ENCODE measurements at places on chromosomes 3 and 15.

- DNase-seq = no peak
Measured at GRCh38 chr15:63469190-63469589, 35.2 kb upstream of the USP3 start.

DNA sequence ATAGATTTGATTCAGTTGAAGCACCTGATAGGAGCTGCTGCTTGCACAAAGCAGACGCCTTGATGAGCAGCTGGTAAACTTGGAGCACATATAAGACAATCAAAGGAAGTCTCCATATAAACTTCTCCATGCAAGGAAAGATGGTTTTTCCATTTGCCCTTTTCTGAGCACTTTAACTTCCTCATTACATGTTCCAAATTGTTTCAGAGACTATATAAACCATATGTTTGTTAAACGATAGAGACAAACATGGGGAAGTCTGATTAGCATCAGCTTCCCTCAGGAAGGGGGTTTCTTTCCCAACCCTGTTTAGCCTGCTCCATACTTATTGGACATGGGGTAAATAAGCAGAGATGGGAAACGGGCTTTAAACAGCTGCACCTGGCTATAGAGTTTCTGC, 88.0 kb downstream of the DHX36 start:
- DNase-seq = no peak

GRCh38 chr15:57797110-57797509, 90.6 kb downstream of the POLR2M start:
- DNase-seq = no peak

DNA sequence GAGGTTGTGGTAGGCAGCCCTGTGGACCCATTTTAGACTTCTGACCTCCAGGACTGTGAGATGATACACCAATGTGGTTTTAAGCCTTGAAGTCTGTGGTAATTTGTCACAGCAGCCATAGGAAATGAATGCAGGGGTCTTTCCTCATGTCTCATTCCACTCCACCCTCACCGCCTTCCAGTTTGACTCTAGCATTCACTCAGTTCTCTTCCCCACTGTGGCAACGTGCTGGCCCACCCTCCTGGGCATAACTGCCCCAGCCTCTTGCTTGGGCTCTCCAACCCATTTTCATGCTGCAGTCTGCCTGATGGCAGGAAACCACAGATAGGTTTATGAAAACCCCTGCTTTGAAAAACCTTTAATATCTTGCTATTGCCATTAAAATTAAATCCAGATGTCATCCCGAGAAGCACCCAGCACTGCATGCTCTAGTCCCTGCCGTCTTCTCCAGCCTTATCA, 7.3 kb upstream of the TRNT1 start:
- no peak for DNase-seq

DNA sequence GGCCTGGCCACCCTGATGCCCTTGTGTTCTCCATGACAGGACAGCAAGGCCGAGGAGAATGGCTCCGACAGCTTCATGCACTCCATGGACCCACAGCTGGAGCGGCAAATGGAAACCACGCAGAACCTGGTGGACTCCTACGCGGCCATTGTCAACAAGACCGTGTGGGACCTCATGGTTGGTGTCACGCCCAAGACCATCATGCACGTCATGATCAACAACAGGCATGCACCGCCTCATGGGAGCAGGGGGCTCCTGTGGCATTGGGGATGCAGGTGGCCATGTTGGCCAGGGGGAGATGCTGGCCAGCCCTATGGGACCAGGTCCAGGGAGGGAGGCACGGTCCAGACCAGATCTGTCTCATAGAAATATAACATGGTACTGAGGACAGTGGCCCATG, 62.9 kb downstream of the GOLGA8B start:
- DNase-seq = no peak

GRCh38 chr3:195854628-195855294, 43.0 kb upstream of the MUC4 start:
- no peak for DNase-seq

DNA sequence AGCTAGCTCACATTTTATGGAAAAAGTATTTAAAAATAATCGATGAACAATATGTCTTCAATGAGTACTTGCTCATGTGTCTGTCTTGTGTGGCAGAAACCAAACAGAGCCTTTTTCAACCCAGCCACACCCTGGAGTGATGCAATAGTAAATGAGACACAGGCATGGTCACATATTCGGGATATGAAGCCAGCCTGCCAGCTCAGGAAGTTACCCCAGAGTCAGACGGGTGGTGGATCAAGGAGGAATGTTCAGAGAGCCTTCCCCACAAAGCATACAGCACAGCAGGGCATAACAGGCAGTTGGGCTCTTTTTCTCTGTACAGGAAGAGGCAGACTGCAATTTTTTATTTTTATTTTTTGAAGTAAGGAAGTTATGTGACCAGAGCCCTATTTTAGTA, 27.3 kb downstream of the LARP6 start:
- DNase-seq = no peak

DNA sequence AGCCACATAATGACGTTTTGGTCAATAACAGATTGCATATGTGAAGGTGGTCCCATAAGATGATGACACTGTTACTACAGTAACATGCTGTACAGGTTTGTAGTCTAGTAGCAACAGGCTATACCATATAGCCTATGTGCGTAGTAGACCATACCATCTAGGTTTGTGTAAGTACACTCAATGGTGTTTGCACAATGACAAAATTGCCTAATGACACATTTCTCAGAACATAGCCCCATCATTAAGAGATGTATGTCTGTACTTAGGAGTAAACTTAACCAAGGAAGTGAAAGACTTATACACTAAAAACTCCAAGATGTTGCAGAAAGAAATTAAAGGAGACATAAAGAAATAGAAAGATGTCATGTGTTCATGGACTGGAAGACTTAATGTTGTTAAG, 66.2 kb downstream of the RPLP1 start:
- DNase-seq = no peak

DNA sequence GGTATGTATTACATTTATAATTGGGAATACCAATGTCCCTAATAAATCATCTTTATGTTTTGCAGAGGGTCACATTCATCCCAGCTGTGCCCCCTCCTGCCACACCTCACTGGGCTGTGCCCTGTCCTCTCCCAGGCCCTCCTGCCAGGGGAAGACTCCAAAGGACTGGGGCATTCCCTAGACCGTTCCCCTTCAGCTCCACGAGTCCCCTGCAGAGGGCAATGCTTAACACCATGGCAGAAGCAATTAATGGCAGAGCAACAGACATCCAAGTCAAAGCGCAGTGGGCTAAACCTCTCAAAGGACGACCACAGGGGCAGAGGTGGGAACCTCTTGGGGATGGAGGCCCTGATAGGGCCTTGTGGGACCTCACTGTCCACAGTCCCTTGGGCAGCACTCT, 71.3 kb upstream of the SEC13 start:
- no peak for DNase-seq

DNA sequence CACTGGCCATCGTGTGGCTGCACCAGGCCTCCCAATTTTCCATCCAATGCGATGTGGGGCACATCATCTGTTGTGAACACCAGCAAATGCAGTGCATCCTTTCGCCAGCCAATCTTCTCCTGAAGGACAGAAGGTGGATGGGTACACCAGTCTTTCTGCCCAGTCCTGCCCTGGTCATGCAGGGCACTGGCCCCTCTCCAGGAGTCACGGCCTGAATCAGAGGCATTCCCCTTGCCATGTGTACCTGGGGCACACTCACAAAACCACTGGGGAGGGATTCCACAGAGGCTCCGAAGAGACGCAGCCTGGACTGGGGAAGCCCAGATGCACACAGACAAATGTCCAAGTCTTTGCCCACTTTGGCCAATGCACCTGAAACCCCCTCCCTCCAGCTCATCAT, 65.8 kb downstream of the ITGB5 start:
- DNase-seq = no peak

DNA sequence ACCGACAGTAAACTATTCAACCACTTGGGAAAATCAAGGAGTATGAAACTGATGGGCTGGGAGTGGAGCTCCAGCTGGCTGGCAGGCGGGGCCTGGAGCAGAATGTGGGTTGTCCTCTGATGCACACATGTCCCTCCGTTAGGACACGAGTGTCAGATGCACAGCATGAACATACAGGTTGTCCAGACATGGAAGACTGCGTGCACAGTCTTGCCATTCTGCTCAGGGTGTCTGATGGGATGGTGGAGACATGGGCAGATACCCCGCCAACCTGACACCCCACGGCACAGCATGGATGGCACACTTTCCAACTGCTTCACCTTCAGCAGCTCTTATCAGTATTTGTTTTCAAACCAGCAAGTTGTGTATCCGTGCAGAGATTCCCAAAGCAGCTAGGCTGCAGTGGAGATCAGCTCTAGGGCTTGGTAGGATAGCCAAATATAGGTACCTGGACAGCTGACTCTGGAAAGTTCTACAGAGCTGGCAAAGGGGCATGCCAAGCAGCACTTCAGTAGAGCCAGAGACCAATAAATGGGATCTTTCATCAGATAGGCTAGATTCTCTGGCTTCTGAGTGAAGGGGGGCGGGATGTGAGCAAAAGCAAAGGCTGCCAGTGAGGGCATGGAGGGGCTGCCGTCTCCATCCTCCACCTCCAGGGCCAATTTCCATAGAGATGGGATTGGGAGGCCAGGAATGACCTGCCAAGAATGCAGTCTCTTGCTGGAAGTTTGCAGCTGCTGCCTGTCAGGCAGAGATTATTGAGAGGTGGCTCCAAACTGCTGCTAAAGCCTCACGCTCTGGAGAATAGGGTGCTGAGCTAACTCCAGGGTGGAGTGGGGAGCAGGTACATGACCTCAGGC, 47.2 kb upstream of the KY start:
- no peak for DNase-seq

GRCh38 chr3:44136421-44136820, 105.3 kb upstream of the TOPAZ1 start:
- DNase-seq = no peak

DNA sequence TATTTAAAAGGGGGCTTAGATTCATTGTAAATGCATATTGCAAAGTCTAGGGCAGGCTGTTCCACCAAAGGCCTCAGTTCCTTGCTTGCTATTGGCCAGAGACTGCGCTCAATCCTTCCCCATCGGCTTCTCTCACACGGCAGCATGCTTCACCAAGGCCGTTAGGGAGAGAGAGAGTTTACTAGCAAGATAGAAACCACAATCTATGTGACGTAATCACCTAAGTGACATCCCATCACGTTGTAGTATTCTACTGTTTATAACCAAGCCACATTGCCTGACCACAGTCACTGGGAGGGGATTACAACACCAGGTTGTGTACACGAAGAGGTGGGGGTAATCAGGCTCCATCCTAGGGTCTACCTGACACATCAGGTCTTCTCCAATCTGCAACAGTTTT, 16.0 kb upstream of the NPAP1 start:
- DNase-seq = no peak

DNA sequence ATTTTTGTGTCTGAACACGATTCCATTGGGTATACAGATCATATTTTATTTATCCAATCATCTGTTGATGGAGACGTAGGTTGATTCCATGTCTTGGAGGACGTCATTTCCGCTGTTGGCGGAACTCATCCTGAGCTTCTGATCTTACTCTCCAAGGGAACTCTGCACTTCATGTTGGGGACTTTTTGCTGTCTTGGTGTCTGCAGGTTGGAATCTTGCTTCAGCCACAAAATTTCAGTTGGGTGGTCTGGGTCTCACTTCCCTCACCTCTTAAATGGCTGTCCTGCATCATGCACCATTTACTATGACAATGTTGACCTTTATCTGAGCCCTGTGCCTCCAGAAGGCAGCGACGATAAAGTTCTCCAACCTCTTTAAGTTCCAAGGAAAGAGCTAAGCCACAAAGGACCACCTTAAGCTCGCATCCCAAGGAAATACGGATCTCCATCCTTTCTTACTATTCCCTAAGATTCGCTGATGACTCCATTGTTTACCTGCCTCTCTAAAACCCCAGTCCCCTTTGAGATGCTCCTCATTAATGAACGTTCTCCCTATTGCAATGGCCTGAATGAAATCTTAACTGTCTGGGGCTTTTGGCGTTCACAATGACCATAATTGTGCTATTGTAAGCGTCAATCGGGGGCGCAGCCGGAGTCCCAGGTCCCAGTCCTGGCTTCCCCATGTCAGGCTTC, 23.1 kb upstream of the RNU6-1 start:
- no peak for DNase-seq

Data from stimulated activated CD8-positive, alpha-beta memory T cell treated with anti-CD3 and anti-CD28 coated beads, Interleukin-4, amount 100 ng/mL, for 1 hour (primary cell).